Fibroblast of skin of left biceps (primary cell): ENCODE measurements at places on chromosomes 1 and 21.

- DNase-seq: no peak
Observed at GRCh38 chr21:44005593-44005992, 6.5 kb upstream of the TRAPPC10 start.

- DNase-seq: no peak
Observed at GRCh38 chr21:42489006-42489563, 6.9 kb downstream of the RSPH1 start.

- DNase-seq: no peak
Observed at GRCh38 chr1:42758641-42759040, 8.2 kb downstream of the P3H1 start.

DNA sequence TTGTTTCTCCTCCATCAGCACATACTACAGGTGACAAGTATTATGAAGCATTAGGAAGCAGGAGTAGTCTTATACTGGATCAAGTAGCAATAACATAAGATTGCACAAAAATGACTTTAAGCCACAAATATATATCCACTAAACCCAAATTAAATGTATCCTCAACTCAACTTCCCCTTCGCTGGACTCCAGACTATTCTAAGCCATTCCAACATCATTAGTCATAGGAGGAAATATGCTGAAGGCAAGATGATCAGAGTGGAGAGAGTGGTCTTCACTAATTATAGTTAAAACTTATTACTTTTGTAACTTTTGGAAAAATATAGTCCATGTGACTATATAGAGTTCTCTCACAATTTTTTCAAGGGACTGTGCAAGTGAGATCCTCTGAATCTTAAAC, 390.7 kb upstream of the ZP4 start:
- peak; percentile 4 for DNase-seq

DNA sequence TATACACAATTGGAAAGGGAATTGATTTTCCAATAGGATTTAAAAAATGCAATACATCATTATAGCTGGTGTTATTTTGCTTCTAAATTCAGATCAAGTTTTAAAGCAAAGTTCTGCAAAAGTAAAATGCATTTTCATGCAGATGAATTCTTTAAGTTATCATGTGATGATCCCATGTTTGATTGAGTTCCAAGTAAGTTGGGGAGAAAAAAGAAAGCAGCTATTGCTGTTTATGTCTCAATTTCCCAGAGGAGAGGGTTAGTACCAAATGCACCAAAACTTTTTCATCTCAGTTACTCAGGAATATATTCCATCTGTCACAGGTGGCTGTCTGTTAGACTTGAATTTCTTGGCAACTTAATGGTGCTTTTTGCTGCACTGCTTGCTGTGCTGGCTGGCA, 29.7 kb downstream of the HSPA13 start:
- DNase-seq: no peak

- no peak for DNase-seq
Observed at GRCh38 chr1:113507552-113508214, 117.4 kb downstream of the MAGI3 start.

GRCh38 chr1:50423670-50424000, 392 bp upstream of the DMRTA2 start:
- no peak for DNase-seq

GRCh38 chr1:173914366-173914871, 2.7 kb downstream of the SERPINC1 start:
- no peak for DNase-seq

DNA sequence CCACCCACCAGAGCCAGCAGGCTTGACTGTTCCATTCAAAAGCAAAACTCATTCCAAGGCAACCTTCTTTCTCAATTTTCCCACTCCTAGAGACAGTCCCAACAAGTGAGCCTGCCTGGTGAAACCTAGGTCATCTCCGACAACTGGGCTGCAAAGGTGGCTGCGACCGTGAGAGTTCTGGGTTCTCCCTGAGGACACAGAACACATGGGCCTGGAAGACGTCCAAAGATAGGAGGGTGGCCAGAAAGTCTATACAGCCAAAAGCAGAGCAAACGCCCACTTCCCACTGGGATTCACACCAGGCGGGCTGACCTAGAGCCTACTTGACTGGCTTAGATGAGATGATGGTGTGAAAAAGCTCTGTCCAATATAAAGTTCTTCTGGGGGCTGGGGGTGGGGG, 90.2 kb upstream of the GRIK3 start:
- DNase-seq: no peak

GRCh38 chr21:34362670-34363069, 1.1 kb upstream of the KCNE2 start:
- DNase-seq: no peak
